ENCODE measurements at places on chromosomes 4 and X.

GRCh38 chr4:109005523-109005922 is 242.7 kb upstream of the ETNPPL start:
- no peak for DNase-seq

- DNase-seq, result no peak
Measured at GRCh38 chrX:115232933-115233496, 881 bp downstream of the LRCH2 start.

DNA sequence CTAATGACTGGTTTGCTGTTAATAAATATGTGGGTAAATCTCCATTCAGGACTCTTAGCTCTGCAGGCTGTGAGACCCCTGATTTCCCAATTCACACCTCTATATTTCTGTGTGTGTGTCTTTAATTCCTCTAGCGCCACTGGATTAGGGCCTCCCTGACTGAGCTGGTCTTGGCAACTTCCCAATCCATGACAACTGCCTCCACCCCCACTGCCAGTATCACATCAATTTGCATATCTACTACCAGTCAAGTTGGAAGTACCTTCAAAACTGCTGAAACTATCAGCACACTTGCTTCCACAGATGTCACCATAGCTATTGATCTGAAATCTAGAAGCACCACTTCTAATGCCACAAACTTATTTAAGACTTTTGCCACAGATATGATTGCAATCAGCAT is 27.6 kb downstream of the OPRPN start:
- no peak for DNase-seq

DNA sequence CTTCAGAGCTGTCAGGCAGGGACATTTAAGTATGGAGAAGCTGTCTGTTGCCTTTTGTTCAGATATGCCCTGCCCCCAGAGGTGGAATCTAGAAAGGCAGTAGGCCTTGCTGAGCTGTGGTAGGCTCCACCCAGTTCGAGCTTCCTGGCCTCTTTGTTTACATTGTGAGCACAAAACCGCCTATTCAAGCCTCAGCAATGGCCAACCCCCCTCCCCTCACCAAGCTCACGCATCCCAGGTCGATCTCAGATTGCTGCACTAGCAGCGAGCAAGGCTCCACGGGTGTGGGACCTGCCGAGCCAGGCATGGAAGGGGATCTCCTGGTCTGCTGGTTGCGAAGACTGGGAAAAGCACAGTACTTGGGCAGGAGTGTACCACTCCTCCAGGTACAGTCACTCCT is 59.3 kb downstream of the ZNF674 start:
- no peak for DNase-seq

DNA sequence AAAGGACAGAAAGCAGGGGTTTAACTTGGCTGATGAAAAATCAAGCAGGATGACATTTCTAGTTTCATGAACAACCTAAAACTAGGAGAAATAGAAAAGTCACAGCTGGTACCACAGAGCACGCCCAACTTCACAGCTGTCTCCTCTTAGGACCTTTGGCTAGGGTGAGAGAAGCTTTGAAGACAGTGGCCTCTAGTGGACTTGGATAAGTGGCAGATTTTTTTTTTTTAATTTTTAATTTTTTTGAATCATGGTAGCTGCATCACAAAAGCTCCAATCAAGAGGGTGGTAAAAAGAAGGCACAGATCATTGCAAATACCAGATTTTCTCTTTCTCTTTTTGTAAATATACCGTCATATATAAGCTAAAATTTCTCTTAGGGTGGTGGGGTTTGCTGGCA is 20.2 kb upstream of the MAP3K15 start:
- DNase-seq, result no peak

DNA sequence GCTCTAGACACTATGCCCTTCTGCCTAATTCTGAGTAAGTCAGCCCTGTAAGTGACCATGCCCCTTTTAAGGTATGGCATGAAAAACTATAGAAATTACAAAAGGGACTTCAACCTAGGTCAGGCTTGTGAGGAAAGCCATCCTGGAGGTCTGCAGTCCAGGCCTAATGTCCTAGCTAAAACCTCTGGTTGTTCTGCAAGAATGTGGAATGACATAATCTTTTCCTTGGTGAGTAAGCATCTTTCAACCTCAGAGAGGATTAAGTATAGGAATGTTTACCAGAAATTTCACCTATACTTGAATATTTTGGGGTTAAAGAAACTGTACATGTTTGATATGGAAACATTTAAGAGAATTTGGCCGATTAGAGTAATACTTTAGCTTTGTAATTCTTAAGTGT is 23.8 kb upstream of the HPSE start:
- no peak for DNase-seq

DNA sequence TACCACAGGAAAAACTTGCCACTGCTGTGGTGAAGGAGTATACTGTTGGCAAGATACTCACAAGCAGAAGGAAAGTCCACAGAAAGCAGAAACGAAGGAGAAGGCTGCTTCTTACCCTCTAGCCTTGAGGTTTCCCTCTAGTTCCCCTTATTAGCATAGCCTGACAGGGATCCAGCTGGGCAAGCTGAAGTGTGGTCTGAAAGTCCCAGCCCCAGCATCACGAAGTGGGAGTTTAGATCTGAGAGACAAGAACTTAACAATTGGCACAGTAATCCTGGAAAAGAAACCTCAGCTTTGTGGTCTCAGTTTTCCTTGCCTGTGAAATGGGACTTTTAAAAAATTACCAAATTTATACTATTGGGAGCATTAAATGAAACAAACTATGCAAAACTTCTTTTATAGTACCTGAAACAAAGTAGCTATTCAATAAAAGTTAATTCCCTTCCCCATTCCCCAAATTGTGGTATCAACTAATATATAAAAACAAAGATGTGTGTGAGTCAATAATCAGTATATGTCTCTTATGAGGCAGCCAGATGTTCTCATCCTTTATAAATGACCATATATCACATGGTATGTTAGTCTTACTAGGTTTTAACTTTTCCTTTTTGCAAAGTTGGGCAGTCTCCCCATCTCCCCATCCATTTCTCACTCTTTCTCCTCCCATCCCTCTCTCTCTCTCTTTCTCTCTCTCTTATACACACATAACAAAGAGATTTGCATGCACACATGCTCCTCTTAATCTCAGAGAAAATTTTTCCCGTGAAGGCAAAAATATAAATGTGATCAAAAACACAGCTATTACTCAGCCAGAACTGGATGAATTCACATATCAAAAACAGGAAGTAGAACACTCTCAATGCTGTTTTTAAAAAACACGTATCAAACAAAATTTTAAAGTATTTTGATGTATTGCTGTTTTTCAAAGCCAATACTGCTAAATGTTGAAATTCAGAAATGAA is 57.8 kb downstream of the SCFD2 start:
- DNase-seq, result no peak

- peak; percentile 41 for DNase-seq
Measured at GRCh38 chrX:12967711-12968465, 7.0 kb upstream of the TMSB4X start.

All from CD8-positive, alpha-beta T cell (primary cell).